Right renal pelvis (tissue), 4 donors: ENCODE measurements at places on chromosomes 11 and 22. TPM values are rescaled to one million over a fixed set of nuclear protein-coding genes. Genes with fewer than 3 reads are reported as not detected.

DNA sequence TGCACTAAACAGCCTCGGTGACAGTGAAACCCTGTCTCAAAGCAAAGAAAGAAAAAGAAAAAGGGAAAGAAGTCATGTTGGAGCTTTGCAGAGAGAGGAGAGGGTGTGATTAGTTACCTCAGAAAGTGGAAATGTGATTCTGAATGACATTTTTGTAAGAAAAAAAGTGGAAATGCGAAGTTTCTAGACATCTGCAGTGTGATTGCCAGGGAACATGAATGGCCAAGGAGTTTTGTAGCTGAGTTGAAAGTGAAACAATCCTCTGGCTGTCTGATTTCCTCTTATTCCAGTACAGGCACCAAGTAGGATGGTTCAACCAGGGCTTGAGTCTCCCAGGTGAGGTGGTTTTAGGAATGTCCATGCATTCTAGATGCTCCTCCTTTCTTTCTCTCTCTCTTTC, 17.8 kb upstream of the SYVN1 start:
- DNase-seq, result no peak

Gene C11orf86
- polyA plus RNA-seq, result 0.17 TPM

GRCh38 chr22:39935612-39936011, 24.6 kb upstream of the TMA7B start:
- DNase-seq, result no peak

GRCh38 chr11:3225826-3226750, 6.1 kb downstream of the MRGPRE start:
- no peak for DNase-seq

DNA sequence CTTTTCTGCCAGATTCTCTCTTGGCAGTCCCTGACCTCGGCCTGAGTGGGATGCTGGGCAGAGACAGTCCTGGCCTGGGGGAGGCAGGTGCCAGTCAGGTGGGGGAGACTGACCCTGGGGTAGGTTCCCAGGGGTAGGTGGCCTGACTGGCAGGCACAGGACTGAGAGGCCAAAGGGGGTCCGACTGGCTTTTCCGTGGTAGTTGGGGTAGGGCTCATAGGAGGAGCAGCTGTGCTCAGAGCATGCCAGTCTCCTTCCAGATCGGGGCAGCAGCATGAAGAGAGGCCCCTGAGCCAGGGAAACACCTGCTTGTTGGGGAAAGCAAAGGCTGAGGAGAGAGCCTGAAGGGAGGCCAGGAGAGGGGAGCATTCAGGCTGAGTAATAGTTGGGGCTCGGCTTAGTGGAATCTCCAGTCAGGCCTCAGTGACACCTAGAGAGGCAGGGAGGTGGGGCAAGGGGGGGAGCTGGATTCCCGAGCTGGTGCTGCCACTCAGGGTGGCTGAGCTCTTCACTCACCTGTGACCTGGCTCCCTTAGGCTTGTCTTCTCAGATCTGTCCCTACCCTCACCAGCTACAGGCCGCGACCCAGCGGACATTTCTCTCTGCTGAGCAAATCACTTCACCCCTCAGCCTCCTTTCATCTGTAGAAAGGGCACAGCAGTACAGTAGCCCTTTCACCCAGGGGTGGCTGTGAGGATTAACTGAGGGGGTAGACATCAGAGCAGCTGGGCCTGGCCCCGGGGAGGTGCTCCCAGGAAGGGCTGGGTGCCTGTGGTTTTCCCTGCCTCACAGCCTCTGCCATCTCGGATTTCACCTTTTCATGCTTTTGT, 26.2 kb downstream of the MCM5 start:
- DNase-seq, result no peak

- DNase-seq, result no peak
Observed at GRCh38 chr22:27476318-27476717, 325.2 kb downstream of the MN1 start.
